Foreskin fibroblast (primary cell): ENCODE measurements at places on chromosomes 2 and 18.
A peak's percentile ranks its signal among the peaks of the same experiment; 100 is the strongest.

GRCh38 chr2:158243392-158243791 is 141.7 kb downstream of the UPP2 start:
- no peak for DNase-seq

DNA sequence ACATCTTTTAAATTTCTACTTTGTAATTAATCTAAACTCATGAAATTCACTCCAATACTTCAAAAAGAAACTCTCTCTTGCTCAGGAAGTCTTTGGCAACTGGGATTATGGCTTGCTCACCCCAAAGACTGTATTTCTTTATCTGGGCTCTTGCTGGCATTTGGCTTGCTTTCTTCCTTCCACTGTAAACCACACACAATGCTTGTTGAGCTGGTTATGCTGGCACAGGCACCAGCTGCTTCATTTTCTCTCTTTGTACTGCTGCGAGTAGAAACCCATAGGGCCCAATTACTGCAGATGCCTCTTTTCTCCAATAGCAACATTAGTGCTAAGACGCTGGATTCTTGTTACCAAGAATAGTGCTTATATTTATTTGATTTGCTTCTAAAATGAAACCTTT is 51.4 kb downstream of the SLC38A11 start:
- no peak for DNase-seq

DNA sequence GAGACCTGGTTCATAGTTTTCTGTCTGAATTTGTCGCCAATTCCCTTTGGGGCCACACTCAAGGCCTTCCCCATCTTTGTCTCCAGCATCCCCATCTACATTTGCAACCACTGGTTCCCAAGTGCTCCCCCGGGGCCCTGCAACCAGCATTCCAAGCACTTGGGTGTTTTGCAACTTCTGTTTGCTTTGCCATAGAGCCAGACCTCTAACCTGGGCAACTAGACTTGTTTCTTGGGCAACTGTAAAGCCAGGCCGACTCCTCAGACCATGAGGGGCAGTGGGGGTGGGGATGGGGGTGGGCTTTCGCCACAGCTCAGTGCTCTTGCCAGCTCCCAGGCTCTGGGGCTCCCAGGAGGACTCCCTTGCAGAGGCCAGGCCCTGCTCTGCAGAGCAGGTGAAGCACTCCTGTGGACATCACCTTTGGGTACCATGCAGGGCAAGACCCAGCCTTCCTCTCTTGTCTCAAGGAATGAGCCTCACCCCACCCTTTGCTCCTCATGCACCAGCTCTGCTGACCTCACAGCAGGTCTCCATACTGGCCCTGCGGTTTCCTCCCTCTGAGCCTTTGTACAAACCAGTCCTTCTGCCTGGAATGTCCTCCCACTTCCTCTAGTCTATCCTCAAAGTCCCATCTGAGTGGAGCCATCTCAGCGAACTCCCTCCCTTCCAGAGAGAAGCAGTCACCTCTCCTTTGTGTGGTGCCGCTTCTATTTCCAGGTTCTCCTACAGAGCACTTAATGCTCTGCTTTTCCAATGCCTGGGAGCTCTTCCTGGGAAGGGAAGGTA is 126.7 kb upstream of the MYCN start:
- no peak for DNase-seq

DNA sequence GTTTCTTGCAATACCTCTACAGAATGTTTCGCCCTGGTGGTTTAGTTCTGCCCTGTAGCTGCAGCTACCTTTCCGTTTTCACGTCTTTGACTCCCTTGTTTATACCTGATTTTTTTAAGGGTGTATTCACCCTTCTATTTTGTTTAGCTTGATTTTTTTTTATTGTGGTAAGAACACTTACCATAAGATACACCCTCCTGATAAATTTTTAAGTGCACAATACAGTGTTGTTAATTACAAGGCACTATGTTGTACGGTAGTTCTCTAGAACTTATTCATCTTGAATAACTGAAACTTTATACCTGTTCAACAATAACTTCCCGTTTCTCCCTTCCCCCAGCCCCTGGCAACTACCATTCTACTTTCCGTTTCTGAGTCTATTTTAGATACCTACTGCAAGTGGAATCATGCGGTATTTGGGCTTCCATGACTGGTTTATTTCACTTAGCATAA is 48.9 kb upstream of the NABP1 start:
- no peak for DNase-seq

GRCh38 chr2:134155134-134155533 is 98.7 kb upstream of the MGAT5 start:
- no peak for DNase-seq

- no peak for DNase-seq
Observed at GRCh38 chr2:96233436-96233835, 24.8 kb upstream of the STARD7 start.

GRCh38 chr2:207142461-207142860 is 23.3 kb downstream of the KLF7 start:
- no peak for DNase-seq

- DNase-seq = no peak
Observed at GRCh38 chr18:60555625-60556024, 183.1 kb upstream of the MC4R start.

- no peak for DNase-seq
Observed at GRCh38 chr2:68230241-68231060, 21.9 kb downstream of the PPP3R1 start.

GRCh38 chr18:47679864-47680263 is 250.6 kb downstream of the SMAD2 start:
- DNase-seq = no peak

DNA sequence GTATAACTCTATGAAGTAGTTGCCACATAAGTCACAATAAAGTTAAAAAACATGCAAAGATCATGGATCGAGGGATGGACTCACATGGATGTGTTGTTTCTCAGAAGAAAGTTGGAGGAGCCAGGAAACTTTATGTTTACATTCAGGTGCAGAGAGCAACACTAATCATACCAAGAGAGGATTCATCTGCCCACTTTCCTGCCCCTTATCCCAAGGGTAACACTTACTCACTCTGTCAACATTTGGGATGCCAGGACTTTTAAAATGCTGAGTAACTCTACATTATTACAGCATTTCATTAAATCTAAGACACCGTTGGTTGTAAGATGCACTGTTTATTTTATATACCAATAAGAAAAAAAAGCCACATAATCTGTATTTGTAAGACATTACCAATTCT is 170.4 kb downstream of the KCNE4 start:
- DNase-seq = no peak

- DNase-seq = peak; percentile 3
Observed at GRCh38 chr2:159454185-159454584, 162.2 kb downstream of the BAZ2B start.

- no peak for DNase-seq
Observed at GRCh38 chr2:67652679-67653078, 255.5 kb downstream of the ETAA1 start.

GRCh38 chr2:164847981-164848741 is 6.5 kb upstream of the COBLL1 start:
- DNase-seq = peak; percentile 52

DNA sequence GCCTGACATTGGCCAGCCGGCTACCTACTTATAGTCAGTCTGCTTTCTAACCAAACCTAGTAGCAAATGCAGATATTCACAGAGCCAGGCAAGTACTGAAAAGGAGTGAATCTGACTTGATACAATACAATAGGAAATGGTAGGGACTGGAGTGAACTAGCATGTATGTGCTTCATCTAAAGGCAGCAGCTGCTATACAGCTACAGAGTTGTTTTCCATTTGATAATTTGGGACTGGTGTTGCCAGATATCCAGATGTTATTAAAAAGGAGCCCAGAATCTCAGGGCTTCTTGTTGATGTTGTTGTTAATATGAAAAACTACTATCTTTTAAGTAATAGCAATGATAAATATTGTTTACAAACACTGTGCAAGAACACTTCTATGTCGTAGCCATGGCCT is 159.4 kb downstream of the BABAM2 start:
- no peak for DNase-seq

DNA sequence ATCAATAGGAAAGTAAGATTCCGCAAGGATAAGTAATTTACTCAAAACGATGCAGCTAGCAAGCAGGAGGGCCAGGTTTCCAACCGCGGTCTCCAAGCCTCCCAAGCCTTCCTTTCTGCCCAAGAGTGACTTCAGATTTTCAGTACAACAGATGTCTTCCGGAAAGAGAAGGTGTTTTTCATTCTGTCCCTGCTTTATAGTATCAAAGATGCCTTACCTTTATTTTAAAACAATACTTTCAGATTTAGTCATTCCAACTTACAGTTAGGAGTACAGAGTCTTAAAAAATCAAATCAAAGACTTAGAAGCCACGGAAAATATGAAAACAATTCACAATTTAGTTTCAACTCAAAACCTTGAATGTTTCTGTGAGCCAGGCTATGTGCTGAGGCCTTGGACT is 43.6 kb downstream of the CYB5A start:
- no peak for DNase-seq

DNA sequence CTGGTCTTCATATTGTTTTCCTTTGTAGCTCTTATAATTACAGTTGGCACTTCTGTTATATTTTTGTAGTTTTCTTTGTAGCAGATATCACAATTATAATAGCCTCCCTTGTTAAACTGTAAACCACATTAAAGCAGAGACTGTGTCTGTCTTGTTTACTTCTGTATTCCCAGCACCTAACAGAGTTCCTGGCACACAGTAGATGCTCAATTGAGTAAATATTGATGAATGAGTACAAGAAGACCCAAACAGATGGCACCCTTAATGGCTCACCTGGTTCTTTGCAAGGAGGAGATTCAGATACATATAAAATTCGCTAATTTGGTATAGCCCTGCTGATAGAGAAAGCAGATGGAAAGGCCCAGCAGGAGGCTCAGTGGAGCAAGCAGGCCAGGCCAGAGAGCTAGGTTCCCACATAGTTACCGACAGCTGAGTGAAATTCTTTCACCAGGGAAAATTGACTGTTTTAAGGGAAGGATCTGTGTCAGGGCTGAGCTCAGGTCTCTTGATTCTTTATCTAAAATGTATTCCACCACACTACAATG is 120.1 kb downstream of the NUP35 start:
- DNase-seq = no peak
